GM13977 (cell line): ENCODE measurements at places on chromosomes 4 and X.

DNA sequence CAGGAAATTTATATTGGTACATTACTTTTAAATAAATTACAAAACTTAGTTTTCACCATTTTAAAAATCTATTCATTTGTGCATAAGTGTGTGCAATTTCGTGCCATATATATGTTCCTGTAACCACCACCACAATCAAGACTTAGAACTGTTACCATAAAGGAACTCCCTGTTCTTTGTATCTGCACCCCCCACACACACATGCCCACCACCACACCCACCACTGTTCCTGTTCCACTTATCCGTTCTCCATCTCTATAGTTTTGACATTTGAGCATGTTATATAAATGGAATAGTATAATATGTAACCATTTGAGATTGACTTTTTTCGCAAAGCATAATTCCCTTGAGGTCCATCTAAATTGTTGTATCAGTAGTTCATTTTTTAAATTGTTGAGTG is 73.7 kb downstream of the TAF1 start:
- no peak for DNase-seq

DNA sequence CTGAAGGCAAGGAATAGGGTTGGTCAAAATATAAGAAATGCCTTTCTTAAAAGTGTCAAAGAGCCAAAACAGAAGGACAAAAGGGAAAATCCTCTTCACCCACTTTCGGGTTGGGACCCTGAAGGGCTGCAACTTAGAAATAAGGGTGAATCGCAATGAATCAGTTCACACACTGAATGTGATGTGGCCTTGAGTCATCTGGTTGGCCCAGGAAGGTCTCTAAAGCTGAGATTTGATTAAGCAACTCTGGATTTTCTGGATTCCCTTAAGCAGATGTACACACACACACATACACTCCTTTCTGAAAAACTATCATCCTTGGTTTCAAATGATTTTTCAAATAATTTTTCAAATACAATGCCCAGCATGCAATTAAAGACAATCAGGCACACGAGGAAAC is 13.1 kb downstream of the TAB3 start:
- DNase-seq: no peak

DNA sequence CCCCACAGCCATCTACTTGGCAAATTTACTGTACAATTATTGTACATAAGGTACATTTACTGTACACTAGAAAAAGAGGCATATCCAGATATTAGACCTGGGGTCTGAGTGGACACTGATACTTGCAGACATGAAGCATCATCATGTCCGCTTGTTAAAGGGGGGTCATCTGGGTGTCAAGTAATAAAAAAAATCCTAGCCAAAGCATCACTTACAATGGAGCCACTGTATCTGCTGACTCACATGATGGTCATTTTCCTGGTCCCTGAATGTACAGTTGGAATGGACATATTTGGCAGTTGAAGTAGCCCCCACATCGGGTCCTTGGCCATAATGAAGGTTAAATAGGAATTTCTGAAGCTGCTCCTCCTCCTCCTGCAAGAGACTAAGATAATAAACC is 228.8 kb downstream of the THOC2 start:
- DNase-seq: no peak

GRCh38 chr4:173736840-173737239 is 206.8 kb upstream of the HAND2 start:
- no peak for DNase-seq

GRCh38 chr4:54157606-54158005 is 57.6 kb downstream of the GSX2 start:
- DNase-seq: no peak

GRCh38 chr4:2258091-2259035 is 3.5 kb downstream of the MXD4 start:
- DNase-seq: no peak

DNA sequence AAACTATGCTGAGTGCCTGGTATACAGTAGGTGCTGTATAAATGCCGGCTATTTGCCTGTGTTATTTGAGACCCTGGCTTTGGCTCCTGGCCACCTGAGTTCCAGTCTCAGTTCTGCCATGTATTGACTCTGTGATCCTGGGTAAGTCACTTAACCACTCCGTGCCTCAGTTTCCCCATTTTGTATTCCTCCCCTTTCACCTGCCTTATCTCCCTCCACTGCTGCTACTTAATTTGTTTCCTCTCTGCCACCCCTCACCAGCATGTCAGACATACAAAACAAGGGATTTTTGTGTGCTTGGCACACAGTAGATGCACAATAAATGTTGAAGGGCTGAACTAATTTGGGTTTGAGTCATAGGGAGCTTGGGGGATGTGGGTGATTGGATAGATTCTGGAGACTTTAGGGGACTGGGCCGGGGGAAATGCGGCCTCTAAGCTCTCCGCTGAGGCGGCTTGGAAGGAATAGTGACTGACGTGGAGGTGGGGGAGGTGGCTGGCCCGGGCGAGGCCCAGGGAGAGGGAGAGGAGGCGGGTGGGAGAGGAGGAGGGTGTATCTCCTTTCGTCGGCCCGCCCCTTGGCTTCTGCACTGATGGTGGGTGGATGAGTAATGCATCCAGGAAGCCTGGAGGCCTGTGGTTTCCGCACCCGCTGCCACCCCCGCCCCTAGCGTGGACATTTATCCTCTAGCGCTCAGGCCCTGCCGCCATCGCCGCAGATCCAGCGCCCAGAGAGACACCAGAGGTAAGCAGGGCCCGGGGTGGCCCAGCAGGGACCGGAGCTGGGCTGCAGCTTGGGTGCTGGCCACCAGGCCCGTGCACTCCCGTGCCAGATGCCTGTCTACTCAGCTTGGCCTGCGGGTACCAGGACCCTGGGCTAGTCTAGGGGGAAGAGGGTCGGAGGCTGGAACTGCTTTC is at the start of gene TIMP1:
TIMP1 (plus strand) TSS at position 706 of the 917 bp plus-strand sequence. CDS start 980 bp downstream, outside the sequence.
- DNase-seq: peak; percentile 84

DNA sequence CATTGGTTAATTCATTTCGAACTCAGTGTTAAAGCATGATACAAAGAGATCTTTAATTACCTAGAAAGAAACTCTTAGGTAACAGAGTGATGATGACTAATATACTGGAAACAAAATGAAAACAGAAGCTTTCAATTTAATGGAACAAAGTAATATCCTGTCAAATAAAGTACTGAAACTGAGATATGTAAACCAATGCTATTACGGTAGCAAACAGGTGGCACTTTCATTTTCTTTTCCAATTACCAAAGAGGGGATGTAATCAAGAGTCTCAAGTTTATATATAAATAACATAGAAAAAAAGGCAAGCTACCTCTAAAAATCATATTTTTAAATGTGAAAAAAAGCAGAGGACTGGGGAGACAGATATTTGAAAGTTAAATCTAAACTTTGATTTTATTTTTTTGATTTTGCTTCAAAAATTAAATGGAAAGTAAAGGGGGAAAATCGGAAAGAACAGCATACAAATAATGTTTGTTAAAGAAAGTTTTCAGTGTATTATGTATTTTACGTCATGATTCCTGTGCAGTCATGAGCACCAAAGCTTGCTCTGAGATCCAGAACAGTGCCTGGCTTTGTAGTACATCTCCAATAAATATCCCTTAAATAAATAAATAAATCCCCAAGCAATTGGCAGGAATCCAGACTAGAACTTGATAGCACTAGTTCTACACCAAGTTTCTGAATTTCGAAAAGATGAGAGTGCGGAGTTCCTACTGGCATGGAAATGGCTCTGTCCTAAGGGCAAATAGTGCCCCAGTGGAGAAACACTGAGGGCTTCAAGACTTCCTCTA is 25.0 kb upstream of the RAPGEF2 start:
- peak; percentile 79 for DNase-seq

- DNase-seq: no peak
These were observed 61.5 kb downstream of the GRIA2 start for GRCh38 chr4:157282019-157282418.
